ENCODE measurements at places on chromosomes 3 and 15. TPM values are rescaled to one million over a fixed set of nuclear protein-coding genes. Genes with fewer than 3 reads are reported as not detected.

The CLDN1 gene
- total RNA-seq: 4.2 TPM

The NEO1 gene
- total RNA-seq: 45.8 TPM

The TRIM42 gene
- not detected for total RNA-seq

The RASGRP1 gene
- 1.2 TPM for total RNA-seq

The ZNF639 gene
- total RNA-seq: 58.3 TPM

The VILL gene
- total RNA-seq: 9.8 TPM
